ENCODE measurements at places on chromosomes 5 and 9.

GRCh38 chr5:26761446-26761845, 276.9 kb downstream of the CDH9 start:
- no peak for DNase-seq

DNA sequence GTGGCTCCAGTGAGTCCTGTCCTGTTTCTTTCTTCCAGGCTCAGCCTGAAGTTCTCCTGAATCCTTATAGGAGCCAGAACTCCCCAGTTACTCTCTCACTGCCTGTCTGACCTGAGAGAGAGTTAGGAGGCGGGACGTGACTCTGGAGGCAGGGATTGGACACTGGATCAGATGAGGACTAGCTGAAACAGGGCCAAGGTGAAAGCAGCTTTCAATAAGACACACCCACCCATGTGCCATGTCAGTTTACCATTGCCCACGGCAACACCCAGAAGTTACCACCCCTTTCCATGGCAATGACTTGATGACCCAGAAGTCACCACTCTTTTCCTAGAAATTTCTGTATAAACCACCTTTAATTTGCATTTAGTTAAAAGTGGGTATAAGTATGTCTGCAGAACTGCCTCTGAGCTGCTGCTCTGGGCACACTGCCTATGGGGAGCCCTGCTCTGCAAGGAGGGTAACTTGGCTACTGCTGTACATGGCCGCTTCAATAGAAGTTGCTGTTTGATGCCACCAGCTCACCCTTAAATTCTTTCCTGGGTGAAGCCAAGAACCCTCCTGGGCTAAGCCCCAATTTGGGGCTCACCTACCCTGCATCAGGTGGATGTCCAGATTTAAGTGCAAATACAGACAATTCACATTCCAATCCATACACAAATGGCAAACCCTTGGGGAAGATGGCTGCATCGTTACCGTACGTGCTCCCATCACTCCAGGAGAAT, 13.7 kb downstream of the FCN2 start:
- no peak for DNase-seq

DNA sequence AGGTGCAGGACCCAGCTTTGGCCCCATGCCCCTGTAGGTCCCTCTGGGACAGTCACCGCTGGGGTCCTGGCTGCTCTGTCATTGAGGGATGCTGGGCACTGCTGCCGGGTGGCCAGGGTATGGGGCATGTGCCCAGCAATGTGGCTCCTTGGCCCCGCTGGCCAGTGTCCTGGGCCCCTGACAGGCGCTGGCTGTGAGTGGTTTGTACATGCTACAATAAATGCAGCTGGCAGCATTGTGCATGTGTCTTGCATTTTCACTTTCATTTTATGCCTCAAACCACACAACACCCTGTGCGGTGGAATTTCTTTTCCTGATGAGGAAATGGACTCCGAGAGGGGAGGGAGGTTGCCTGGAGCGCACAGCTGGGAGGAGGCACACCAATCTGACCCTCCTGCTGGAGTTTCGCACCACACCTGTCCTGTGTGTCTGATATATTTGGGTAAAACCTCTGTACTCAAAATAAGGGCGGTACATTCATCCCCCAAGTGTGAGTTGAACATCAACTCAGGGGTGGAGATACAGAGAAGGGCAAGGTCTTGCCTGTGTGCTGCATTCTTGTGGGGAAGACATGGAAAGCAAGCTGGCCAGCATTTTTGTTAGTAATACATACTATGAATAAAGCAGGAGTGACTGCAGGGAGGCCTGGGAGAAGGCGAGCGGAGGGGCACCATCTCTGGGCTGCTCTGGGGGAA, 11.7 kb downstream of the TSPAN17 start:
- no peak for DNase-seq

DNA sequence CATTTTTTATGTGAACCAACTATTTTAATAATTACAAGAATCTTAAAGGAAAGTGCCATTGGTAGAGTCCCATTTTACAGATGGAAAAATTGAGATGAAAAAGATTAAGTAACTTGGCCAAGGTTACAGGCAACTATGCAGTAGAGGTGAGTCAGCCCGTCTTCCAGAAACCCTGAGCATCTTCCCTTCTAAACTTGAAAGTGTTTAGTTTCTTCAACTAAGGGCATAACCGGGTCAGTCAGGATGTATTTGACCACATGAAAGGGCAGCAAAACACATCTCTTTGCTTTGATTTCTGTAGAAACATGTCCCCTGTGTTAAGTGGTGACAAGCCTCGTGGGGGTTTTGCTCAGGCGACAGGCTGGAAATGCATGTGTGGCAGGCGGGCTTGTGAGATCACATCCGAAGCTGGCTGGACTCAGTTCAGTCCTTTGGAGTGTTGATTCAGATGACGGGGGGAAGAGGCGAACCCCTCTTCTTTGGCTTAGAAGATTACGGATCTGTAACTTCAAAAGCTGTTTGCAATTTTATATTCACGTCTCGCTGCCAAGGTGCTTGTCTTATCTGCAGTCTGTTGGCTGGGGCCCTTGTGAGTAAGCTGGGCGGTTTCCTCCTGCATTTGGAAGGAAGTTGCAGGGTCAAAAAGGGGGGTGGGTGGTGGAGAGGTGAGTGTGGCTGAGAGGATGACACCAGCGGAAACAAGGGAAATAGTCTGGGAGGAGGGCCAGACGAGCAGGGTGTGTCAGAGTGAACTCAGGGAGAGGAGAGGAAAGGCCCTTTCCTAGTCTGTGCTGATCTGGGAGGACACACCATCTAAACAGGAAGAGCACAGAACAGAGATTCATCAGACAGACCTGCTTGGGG, 78.9 kb upstream of the RPS23 start:
- peak; percentile 66 for DNase-seq

DNA sequence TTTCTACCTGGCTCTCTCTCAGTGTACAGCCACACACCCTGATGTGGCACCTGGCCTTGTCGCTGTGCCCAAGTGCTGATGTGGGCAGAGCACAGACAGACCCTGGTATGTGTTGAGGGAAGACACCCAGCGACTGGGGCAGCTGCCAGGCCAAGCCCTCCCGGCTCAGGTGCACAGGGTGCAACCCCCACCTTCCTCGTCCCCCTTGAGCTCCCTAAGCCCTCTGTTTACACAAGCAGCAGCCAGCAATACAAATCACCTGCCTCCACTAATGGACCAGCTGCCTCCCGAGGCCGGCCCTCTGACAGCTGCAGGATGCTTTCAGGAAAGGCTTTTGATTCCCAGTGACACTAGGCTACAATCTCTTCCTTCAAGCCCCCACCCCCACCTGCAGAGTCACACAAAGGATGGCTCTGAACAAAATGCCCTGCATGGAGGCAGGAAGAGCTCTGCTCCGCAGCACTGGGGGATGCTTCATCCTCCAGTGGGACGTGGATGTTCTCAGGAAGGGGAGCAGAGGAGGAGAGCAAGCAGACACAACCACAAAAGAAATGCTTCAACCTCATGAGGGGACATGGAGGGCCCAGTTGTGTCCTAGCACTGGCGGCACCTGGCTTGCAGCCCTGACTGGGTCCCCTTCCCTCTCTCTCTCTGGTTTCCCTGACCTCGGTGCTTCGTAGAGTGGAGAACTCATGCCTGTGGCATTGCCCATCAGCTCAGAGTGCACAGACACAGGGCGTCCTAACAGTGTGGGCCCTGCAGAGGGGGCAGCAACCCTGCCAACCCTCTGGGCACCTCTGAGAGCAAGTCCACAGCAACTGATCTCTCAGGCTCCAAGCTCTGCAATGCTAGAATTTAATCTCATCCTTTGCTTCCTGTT, 140.8 kb downstream of the BARX1 start:
- no peak for DNase-seq

GRCh38 chr9:103139891-103140290, 144.8 kb downstream of the CYLC2 start:
- no peak for DNase-seq

DNA sequence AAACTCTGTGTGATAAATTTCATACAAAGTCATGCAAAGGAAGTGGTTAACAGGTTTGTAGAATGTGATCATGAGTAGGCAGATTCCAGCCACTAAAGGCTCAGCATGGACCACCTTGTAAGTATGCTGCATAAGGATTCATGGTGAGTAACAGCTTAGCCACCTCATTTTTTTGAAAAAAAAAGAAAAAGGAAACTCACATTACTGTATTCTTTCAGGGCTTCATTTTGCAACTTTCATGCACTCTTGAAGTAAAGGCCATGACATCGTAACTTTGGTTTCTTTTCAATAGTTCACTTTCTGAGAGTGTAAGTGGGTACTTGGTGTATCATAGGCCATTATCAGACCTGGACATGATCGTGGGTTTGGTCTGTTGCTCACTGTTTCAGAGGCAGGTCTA, 175.1 kb downstream of the PCSK1 start:
- DNase-seq = no peak

DNA sequence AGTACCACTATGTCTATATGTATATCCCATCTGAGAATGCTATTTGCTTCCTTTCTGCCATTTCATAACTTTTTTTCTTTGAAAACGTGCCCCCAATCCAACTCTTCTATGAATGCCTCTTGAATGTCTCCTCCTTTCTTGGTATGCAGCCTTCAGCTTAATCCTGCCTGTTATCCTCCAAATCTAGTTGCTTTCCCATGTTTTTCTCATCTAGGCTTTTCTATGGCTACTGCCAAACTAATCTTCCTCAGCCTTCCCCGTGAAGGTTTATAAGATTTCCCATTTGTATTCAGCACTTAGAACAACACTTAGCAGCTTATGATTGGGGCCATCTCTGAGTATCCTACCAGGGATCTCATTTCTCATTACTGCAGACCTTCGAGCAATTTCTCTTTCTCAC, 2.5 kb downstream of the TGFBR1 start:
- DNase-seq = no peak

GRCh38 chr9:12813960-12814876, 39.4 kb downstream of the LURAP1L start:
- DNase-seq = no peak

DNA sequence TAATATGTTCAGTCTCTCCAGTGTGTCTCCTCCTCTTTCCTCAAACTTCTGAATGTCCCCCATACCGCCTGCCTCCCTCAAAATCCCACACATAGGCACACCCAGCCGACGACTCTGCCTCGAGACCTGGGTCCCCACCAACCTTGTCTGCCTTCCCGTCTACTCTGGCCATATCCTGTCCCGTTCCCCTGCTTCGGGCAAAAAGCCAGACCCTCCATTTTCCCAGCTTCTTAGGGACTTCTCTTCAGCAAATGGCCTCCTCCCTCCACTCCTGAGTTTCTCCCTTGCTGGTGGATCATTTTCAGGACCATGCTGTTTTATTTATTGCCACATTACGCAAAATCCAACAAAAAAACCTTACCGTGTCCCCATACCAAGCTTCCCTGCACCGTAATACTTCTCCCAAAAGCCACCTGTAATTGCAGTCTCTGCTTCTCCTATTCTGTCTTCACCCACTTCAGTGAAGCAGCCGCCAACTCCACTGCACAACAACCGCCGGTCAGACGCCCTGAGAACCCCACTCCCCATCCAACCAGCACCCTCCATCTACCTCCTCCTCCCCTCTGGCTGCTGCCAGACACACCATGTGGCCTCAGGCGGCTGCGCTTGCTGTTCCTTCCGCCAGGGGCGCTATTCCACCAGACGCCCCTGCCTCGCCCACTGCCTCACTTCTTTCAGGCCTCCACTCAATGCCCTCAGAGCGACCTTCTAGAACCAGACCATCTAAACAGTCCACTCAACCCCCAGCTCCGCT, 117.0 kb downstream of the TRPM6 start:
- peak; percentile 39 for DNase-seq

DNA sequence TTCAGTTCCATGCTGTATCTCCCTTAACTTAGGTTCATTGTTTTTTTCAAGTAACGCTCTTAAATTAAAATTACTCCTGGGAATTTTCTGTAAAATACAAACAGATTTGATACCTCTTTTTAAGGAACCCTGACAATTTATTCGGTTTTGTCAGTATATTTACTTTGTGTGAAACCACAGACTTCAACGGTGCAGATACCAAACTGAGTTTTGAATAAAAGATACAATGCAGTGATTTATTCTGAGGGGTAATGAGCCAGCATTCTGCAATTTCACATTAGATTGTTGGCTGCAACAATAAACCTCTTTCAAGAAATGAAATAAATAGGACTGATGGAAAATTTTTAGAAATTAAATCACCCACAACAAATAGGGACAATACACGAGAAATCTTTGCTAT, 308.6 kb upstream of the EDIL3 start:
- no peak for DNase-seq

GRCh38 chr9:81150016-81150625, 539.2 kb downstream of the TLE1 start:
- DNase-seq = no peak

DNA sequence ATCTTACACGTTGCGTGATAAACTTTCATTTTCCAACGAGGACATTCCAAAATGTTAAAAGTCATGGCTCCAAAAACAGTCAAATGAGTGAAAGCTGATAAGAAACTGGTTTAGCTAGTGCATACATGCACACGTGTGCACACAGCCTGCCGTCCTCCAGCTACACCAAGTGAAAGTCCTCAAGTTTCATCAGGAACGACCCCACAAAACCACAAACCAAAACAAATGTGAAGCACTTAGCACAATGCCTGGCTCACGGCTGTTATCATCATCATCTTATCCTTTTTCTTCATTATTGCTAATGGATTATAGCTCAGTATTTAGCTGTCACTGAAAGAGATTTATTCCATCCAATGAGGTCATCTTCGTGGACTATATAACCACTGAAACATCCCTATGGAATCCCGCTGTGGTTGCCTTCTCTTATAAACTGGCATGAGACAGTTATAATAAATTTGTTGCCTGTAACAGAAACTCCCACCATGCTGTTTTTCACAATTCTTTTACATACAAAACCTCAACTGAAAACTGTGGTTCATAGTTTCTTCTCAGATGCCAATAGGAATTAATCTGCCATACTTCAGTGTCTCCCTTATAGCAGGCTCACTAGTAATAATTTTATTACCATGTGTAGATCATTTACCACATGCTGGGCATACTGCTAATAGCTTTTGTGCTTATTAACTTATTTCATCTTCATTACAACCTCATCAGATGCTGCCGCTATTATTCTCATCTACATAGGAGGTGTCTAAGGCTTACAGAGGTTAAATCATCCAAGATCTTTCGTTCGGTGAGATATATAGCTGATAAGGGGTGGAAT, 56.1 kb downstream of the SAXO1 start:
- DNase-seq = no peak

DNA sequence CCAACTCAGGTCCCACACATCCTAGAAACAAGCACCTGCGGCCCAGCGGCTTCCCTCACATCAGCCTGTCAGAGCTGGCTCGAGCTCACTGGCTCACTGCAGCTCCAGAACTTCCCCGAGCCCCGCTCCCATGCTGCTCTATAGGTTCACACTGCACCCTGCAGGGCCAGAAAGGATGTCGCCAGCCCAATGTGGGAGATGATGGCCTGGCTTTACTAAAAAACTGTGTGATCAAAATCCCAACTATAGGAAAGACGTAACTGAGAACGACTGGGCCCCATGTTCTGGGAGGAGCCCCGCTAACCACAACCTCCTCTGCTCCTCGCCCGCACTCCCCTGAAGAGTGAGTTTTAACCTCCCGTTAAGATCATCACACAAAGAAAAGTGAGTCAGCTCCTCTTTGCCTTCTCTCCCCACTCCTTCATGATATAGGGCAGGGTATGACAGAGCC, 4.6 kb downstream of the SURF4 start:
- peak; percentile 78 for DNase-seq

DNA sequence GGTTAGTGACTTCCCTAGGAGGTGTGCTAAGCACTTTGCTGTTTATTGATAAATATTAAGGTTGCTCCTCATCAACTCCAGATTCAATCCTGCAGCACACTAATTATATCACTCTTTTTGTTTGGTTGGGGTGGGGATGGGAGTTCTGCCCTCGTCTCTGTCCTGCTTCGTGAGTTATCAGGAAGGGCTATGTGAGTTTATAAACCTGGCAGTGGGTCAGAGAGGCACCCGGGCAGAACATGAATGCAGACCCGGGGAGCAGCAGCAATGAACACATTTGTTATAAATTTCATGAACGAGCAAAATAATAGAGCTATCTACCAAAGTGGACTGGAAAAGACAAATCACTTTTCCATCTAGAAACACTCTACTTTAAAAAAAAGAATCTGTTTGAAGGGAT, 125.5 kb upstream of the WWC1 start:
- no peak for DNase-seq
